NCI-H2107 (cell line): ENCODE measurements at places on chromosomes 13 and 19.

GRCh38 chr19:49553451-49554271, 25.9 kb downstream of the RCN3 start:
- no peak for DNase-seq

DNA sequence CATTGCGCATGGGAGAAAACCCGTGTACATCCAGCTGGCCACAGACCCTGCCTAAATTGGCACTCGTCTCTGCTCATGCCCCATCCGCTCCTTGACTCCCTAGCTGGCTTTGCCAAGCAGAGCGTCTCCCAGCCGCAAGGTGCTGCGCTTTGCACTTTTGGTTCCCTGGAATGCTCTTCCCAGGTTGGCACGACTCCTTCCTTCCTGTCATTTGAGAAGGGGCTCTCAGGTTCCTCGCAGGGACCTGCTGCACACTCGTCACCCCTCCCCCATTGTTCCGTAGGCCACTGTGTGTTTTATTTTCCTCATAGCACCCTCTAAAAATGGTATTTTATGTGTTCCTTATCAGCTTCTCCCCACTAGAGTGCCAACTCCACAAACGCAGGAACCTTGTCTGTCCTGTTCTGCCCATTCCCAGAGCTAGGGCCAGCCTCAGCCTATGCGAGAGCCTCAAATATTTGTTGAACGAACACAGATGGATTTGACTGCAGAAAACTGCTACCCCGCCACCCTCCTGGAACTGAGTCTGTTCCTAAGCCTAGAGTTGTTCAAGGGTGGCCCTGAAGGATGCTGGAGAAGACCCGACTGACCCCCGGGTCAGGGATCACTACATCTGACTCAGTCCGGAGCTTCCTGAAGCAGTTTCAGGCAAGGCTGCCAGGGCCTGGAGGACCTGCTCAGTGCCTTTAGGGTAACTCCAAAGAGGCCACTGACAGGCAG, 8.4 kb upstream of the CEBPA start:
- DNase-seq = no peak

DNA sequence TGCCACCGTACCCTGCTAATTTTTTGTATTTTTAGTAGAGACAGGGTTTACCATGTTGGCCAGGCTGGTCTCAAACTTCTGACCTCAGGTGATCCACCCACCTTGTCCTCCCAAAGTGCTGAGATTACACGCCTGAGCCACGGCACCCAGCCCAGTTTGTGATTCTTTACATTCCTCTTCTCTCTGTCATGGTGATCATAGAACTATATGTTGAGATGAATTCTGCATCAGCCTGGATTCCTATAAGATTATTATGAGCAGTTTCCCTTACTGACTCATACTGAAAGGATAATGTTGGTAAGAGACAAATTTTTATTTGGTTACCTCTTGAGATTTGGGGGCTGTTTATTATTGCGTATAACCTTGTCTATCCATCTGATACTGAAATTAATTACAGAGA, 121.5 kb upstream of the CSNK1A1L start:
- no peak for DNase-seq

GRCh38 chr13:112182251-112182650, 115.3 kb downstream of the SOX1 start:
- no peak for DNase-seq

- DNase-seq = no peak
Observed at GRCh38 chr13:32535115-32535514, 3.5 kb downstream of the N4BP2L2 start.

- no peak for DNase-seq
Observed at GRCh38 chr13:44088991-44089413, 209.3 kb downstream of the LACC1 start.

DNA sequence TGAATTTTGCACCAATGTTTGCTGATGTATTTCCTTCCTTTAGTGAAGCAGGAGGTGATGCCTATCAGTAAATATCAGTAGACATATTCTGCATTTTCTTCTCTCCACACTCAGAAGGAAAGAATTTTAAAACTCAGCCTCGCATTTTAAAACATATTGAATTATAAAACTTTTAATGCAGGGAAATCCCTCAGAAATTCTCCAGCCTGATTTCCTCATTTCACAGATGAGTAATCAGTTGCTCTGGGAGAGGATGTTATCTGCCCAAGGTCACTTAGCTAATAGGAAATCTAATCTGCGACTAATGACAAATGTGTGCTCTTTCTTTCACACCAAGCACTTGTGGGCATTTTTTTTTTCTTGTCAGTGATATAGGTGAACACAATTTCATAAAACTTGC, 320.6 kb downstream of the ITGBL1 start:
- no peak for DNase-seq

GRCh38 chr13:44388427-44389059, 14.9 kb downstream of the SERP2 start:
- no peak for DNase-seq
